ENCODE measurements at places on chromosomes 11 and 22. TPM values are rescaled to one million over a fixed set of nuclear protein-coding genes. Genes with fewer than 3 reads are reported as not detected.

DNA sequence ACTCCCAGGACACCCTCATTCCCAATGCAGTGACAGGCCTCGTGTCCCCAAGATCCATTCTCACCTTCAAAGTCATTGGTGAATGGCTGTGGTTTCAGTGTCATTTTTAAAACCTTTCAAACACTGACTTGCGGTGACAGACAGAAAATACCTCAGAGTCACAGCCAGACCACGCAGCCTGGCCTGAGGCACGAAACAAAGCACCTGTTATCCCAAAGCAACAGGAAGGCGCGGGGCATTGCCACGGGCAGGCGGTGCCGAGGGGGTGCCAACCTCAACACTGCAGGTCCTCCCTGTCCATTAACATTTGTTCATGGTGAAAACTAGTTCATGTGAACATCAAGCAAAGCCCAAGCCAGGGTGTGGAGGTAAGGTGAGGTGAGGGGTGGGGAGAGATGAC, 38.2 kb downstream of the RPUSD4 start:
- no peak for DNase-seq

DNA sequence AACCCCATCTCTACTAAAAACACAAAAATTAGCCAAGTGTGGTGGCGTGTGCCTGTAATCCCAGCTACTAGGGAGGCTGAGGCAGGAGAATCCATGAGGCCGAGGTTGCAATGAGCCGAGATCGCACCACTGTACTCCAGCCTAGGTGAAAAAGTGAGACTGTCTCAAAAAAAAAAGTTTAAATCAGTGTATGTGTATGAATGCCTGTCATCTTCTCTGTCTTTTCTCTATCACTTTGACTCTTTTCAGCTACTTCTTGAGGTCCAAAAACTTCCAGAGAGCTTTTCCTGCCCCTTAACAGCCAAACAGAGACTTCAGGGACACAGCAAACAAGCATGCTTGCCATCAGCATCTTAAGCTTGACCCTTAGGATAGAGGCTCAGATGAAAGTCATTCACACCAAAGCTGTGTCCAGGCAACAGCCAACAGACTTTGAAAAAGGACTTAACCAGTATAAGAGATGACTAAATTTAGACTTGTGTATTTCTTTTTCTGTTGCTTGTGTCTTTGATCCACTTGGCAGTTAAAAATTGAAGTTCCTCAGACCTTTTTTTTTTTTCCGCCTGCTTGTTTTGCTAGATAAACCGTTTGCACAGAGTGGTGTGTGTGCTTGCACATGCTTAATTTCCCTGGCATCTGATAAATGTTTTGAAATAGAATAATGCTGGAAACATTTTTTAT, 151.9 kb downstream of the DBX1 start:
- no peak for DNase-seq

DNA sequence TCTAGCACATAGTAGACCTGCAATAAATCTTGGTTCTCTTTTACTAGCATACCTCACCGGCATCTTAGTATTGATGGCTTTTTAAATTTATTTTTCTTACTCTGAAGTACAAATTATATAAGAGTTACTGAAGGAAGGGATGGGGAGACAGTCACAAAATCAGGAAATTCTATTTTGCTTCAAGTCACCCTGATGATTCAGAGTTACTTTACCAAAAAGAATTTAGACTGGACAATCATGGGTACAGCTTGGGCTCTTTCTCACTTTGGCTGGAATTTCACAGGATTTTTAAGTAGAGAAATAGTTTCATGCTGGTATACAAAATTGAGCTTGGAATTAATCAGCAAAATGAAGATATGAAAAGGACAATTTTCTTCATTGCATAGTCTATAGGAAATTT, 919.2 kb downstream of the METTL15 start:
- DNase-seq: no peak

GRCh38 chr22:42292732-42293520, 22.5 kb upstream of the TCF20 start:
- peak; percentile 79 for DNase-seq

GRCh38 chr22:17705951-17706900, 67.7 kb downstream of the BCL2L13 start:
- peak; percentile 64 for DNase-seq

DNA sequence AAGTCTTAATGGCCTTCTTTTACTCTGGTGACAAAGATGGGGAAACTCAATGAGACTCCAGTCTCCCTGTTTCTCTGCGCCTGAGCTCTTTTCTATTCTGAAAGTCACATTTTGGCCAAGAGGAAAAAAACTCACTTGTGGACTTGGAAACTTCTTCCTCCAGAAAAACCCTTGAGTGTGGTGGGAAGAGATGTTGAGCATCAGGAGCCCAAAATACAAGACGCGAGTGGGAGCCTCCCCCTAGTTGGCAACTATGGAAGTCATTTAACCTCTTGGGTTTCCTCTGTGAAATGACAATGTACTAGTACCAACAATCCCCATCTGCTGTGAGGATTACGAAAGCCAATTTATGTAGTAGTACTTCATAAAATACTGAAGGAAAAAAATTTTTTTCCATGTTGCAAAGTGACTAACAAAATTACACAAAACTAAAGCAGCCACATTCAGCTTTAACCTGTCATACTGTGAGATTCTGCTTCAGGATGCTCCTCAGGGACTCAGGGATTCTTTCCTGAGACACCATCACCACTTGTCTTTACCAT, 524 bp upstream of the SLC25A17 start:
- no peak for DNase-seq

- DNase-seq: no peak
These were observed 974.6 kb upstream of the RAG2 start for GRCh38 chr11:37572491-37573171.

DNA sequence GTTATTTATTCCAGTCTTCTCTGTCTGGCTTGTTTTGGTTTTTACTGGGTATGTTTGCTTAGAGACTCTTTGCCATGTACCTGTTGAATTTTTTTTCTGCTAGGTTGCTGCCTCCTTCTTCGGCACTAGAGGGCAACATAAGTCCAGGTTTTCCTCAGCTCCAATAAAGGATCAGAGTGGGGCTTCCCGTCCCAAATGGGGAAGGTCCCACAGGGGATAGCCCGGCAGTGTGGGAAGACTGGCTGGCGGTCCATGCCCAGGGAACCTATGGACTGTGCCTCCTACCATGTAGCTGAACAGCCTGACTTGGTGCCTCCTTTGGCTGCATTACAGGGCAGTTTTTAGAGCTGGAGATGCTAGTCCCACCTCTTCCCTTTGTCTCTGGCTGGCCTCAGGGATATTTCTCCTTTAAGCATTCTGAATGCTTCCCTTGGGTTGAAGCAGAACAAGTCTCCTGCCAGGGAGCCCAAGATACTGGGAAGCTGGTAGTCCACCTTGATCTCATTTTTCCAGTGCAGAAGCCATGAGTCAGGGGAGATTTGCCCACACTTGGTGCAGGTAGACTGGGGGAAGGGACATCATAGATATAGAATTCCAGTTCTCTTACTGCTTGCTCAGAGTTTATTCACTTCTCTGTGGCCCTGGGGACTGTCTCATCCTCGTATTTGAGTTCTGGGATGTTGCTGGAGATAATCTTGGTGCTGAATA, 60.2 kb downstream of the BRD1 start:
- no peak for DNase-seq

The CST6 gene
- total RNA-seq: not detected

The F2 gene
- total RNA-seq: not detected

All from colonic mucosa (tissue), 4 donors.